ENCODE measurements at places on chromosomes 11 and 22. TPM values are rescaled to one million over a fixed set of nuclear protein-coding genes. Genes with fewer than 3 reads are reported as not detected.

LAYN gene
- total RNA-seq: 2.3 TPM

PTPRCAP gene
- not detected for total RNA-seq

OR51E2 gene
- total RNA-seq: not detected

OR5M3 gene
- total RNA-seq: not detected

MS4A1 gene
- not detected for total RNA-seq

MEI1 gene
- 0.76 TPM for total RNA-seq

HORMAD2 gene
- not detected for total RNA-seq

PDE2A gene
- total RNA-seq: 14.8 TPM

KRTAP5-10 gene
- total RNA-seq: not detected

MOGAT2 gene
- not detected for total RNA-seq

LSP1 gene
- total RNA-seq: not detected

TSPAN18 gene
- total RNA-seq: 65.3 TPM

WNT11 gene
- total RNA-seq: not detected

FOLR2 gene
- total RNA-seq: not detected

TMEM191C gene
- 1.2 TPM for total RNA-seq

OR9Q1 gene
- total RNA-seq: not detected

CARNS1 gene
- 0.35 TPM for total RNA-seq

ACAT1 gene
- total RNA-seq: 59.9 TPM

POU2AF2 gene
- total RNA-seq: not detected

FAM111B gene
- total RNA-seq: 17.4 TPM

LDHAL6A gene
- not detected for total RNA-seq

CDC42EP2 gene
- total RNA-seq: 23.4 TPM

CLMP gene
- total RNA-seq: 0.18 TPM

SNAP29 gene
- 26.7 TPM for total RNA-seq

CELSR1 gene
- total RNA-seq: 2.1 TPM

OR51Q1 gene
- total RNA-seq: not detected

UPK3A gene
- total RNA-seq: not detected

IFITM2 gene
- total RNA-seq: 263 TPM

CRYAB gene
- total RNA-seq: not detected

GRM5 gene
- total RNA-seq: 0.11 TPM

MLC1 gene
- not detected for total RNA-seq

MMP7 gene
- total RNA-seq: not detected

TRIM48 gene
- total RNA-seq: not detected

MS4A3 gene
- total RNA-seq: not detected

GGTLC2 gene
- total RNA-seq: not detected

HBB gene
- not detected for total RNA-seq

FXYD2 gene
- total RNA-seq: 1.8 TPM

E2F8 gene
- 19.1 TPM for total RNA-seq

PIH1D2 gene
- total RNA-seq: 1.8 TPM

OR52E8 gene
- not detected for total RNA-seq

ANO5 gene
- total RNA-seq: 1.3 TPM

CATSPERZ gene
- total RNA-seq: not detected

IGLL1 gene
- not detected for total RNA-seq

SCGB2A2 gene
- not detected for total RNA-seq

CEP126 gene
- total RNA-seq: 9.1 TPM

ROM1 gene
- 8.8 TPM for total RNA-seq

OR52E4 gene
- not detected for total RNA-seq

SORL1 gene
- total RNA-seq: 0.31 TPM

CD3D gene
- total RNA-seq: not detected

MS4A12 gene
- total RNA-seq: not detected

ME3 gene
- 27.2 TPM for total RNA-seq

BIRC3 gene
- 0.60 TPM for total RNA-seq

GAS2L1 gene
- 44.0 TPM for total RNA-seq

RGL4 gene
- total RNA-seq: not detected

ROBO3 gene
- 27.1 TPM for total RNA-seq

All from endothelial cell of umbilical vein (primary cell).